ENCODE measurements at places on chromosomes 7 and 10. TPM values are rescaled to one million over a fixed set of nuclear protein-coding genes. Genes with fewer than 3 reads are reported as not detected.

The ACBD7 gene
- total RNA-seq = not detected

The CAMK1D gene
- total RNA-seq = 8.6 TPM

The CRHR2 gene
- not detected for total RNA-seq

The ATRNL1 gene
- 6.0 TPM for total RNA-seq

- H3K4me1 ChIP-seq = no peaks in the 10 kb centered on the region
- H3K27me3 ChIP-seq = no peaks in the 10 kb centered on the region
- DNase-seq = no peak
- H3K4me3 ChIP-seq = no peak overlapping the region
These were observed 200.6 kb downstream of the PTPRN2 start for GRCh38 chr7:158386866-158387545.

GRCh38 chr10:96400465-96400864, 41.7 kb upstream of the OPALIN start:
- no peaks in the 10 kb centered on the region for H3K36me3 ChIP-seq
- H3K4me3 ChIP-seq = no peak overlapping the region
- H3K4me1 ChIP-seq = peaks cover 7% of the 10 kb centered on the region

DNA sequence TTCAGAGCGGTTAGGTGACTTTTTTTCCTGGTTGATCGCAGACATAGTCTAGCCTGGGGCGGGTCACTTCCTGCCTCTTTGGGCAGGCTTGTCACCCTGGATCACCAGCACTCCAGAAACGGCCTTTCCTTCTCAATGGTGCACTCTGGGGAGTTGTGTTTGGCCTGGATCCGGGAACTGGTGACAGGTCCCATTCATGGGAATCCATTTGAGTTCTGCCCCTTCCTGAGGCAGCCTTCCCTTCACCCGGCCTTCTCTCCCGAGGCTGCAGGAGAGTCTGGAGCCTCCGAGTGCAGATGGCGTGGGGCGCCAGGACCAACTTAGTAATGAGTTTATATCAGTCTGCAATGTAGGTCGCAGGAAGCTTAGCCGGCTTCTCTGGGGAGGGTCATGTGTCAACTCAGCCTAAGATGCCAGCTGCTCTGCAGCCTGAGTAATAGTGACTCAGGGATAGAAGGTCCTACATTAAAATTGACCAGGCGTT, 54.2 kb downstream of the TACR2 start:
- H3K27ac ChIP-seq = peak overlapping the region; percentile 86
- H3K27me3 ChIP-seq = no peaks in the 10 kb centered on the region
- peaks cover 23% of the 10 kb centered on the region for H3K36me3 ChIP-seq
- peaks cover 58% of the 10 kb centered on the region for H3K4me1 ChIP-seq

DNA sequence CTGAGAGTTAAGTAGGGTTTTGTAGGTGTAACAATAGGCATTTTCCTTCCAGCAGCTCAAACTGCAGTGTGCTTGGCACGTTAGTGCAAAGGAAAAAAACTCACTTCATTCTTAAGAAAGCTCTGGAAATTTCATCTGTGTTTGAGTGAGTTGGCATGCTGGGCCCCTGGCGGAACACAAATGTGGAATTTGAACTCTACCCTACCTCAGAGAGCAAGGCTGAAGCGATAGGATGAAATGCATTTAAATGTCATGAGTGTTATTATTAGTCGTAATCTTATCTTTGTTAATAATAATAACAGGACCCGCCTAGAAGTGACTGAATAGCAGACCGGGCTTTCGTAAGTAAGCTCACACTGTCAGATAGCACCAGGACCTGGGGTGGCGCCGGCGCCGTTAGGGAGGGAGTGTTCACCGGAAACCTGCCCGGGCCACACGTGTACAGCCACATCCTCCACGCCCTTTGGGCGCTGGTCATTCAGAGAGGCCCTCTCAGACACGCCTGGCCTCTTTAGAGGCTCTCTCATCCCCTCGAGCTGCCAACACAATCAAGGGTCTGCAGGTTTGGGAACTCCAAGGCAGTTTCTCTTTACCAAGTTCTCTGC, 63.5 kb downstream of the GRK5 start:
- no peak for DNase-seq
- no peaks in the 10 kb centered on the region for H3K36me3 ChIP-seq
- peak overlapping the region; percentile 67 for H3K27ac ChIP-seq
- H3K4me3 ChIP-seq = peak overlapping the region; percentile 6
- no peaks in the 10 kb centered on the region for H3K27me3 ChIP-seq

- no peaks in the 10 kb centered on the region for H3K36me3 ChIP-seq
- peaks cover 50% of the 10 kb centered on the region for H3K4me1 ChIP-seq
- no peak for DNase-seq
- no peak overlapping the region for H3K4me3 ChIP-seq
- peak overlapping the region; percentile 73 for H3K27ac ChIP-seq
These were observed 61.0 kb downstream of the ITIH5 start for GRCh38 chr10:7605565-7606295.

DNA sequence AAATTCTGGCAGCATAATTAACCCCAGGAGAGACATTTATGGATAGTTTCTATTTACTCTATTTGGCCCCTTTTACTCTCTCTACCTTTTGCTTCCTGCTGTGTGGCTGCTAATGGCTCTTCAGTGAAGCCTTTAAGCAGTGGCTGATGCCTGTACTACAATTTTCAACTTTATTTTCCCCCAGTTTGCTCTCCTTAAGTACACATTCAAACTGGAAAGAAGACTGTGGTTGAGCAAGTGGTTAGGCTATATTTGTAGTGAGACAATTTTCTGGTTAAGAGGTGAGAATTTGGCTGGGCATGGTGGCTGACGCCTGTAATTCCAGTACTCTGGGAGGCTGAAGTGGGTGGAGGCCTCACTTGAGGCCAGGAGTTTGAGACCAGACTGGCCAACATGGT, 8.5 kb upstream of the RSBN1L start:
- no peak overlapping the region for H3K27ac ChIP-seq
- H3K4me3 ChIP-seq = no peak overlapping the region
- no peaks in the 10 kb centered on the region for H3K36me3 ChIP-seq
- no peaks in the 10 kb centered on the region for H3K27me3 ChIP-seq

DNA sequence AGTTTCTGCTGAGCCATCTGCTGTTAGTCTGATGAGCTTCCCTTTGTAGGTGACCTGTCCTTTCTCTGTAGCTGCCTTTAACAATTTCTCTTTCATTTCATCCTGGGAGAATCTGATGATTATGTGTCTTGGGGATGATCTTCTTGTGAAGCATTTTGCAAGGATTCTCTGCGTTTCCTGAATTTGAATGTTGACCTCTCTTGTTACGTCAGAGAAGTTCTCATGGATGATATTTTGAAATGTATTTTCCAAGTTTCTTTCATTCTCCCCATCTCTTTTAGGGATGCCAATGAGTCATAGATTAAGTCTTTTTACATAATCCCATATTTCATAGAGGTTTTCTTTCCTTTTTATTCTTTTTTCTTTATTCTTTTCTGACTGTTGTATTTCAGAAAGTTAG, 184.2 kb upstream of the BET1 start:
- no peak overlapping the region for H3K27ac ChIP-seq
- no peaks in the 10 kb centered on the region for H3K27me3 ChIP-seq
- no peak for DNase-seq
- H3K4me3 ChIP-seq = no peak overlapping the region

GRCh38 chr10:96949039-96949683, 117.1 kb downstream of the LCOR start:
- H3K36me3 ChIP-seq = no peaks in the 10 kb centered on the region
- H3K4me1 ChIP-seq = no peaks in the 10 kb centered on the region
- DNase-seq = no peak
- no peak overlapping the region for H3K4me3 ChIP-seq
- H3K27ac ChIP-seq = no peak overlapping the region

GRCh38 chr10:133168617-133169031, 8.6 kb downstream of the KNDC1 start:
- H3K27me3 ChIP-seq = peaks cover 20% of the 10 kb centered on the region
- no peaks in the 10 kb centered on the region for H3K36me3 ChIP-seq
- no peak overlapping the region for H3K27ac ChIP-seq
- H3K4me1 ChIP-seq = no peaks in the 10 kb centered on the region
- DNase-seq = peak; percentile 57

- DNase-seq = no peak
- H3K4me3 ChIP-seq = no peak overlapping the region
- no peak overlapping the region for H3K27ac ChIP-seq
- no peaks in the 10 kb centered on the region for H3K27me3 ChIP-seq
- no peaks in the 10 kb centered on the region for H3K36me3 ChIP-seq
These were observed 9.7 kb downstream of the TMEM130 start for GRCh38 chr7:98860071-98860470.

DNA sequence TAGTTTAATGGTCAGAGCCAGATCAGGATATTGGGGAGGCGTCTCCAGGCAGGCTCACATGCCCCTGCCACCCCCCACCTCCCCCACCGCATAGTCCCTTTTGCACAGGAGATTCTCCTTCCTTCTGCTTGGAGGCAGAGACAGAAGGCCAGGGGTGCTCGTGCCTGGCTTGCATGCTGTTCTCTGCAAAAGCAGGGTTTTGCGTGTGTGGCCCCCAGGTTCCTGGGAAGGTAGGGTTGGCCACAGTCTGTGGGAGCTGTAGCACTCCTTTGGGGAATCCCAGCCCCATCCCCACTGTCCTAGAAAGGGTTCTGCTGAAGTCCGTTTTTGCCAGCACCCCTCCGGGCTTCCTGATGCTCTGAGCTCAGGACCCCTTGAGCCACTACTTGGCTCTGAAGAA, 1.9 kb upstream of the TCERG1L start:
- H3K36me3 ChIP-seq = no peaks in the 10 kb centered on the region
- no peak overlapping the region for H3K4me3 ChIP-seq
- no peak for DNase-seq
- peaks cover 63% of the 10 kb centered on the region for H3K27me3 ChIP-seq
- no peak overlapping the region for H3K27ac ChIP-seq

- no peaks in the 10 kb centered on the region for H3K27me3 ChIP-seq
- DNase-seq = peak; percentile 28
- no peaks in the 10 kb centered on the region for H3K4me1 ChIP-seq
- no peak overlapping the region for H3K27ac ChIP-seq
These were observed 19.7 kb downstream of the CALML5 start for GRCh38 chr10:5479481-5480161.

GRCh38 chr10:110461530-110461929, 36.2 kb upstream of the DUSP5 start:
- no peaks in the 10 kb centered on the region for H3K4me1 ChIP-seq
- no peak overlapping the region for H3K27ac ChIP-seq
- no peak overlapping the region for H3K4me3 ChIP-seq
- no peak for DNase-seq

DNA sequence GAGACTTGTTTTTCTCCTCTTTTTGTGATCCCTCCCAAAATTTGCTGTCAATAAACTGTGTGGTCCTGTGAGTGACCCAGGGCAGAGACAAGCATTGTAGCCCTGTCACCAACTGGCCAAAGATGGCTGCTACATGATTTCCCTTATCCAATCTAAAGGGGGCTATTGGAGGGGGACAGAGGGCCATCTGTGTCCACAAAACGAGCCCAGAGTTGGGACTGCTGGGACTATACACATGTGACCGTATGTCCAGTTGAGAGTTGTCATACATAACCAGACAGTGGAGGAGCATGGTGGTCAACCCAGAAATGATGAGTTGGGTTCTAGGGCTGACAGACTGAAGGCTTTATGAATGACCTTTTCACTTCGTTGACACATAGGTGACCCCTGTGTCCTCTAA, 55.3 kb upstream of the SDK1 start:
- no peak overlapping the region for H3K27ac ChIP-seq
- no peak for DNase-seq
- no peaks in the 10 kb centered on the region for H3K36me3 ChIP-seq

GRCh38 chr10:112002206-112002605, 181.4 kb downstream of the GPAM start:
- H3K4me3 ChIP-seq = no peak overlapping the region
- H3K27me3 ChIP-seq = no peaks in the 10 kb centered on the region
- no peak overlapping the region for H3K27ac ChIP-seq
- H3K36me3 ChIP-seq = no peaks in the 10 kb centered on the region
- no peaks in the 10 kb centered on the region for H3K4me1 ChIP-seq
- no peak for DNase-seq

DNA sequence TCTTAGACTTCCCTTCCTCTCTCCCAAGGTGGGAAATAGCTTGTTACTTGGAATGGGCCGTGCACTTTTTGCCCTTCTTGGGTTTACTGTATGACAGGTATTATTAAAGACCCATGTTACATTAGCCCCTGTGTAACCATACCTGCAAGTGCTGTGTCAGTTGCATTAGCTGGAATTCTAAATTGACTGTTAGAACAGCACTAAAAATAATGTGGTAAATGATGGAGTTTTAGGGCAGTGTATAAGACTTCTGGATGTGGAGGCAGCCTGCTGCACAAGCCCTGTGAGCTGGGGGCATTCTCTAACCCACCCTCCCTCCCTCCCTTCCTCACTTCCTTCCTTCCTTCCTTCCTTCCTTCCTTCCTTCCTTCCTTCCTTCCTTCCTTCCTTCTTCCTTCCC, 52.7 kb downstream of the GALNT17 start:
- peaks cover 9% of the 10 kb centered on the region for H3K4me1 ChIP-seq
- H3K4me3 ChIP-seq = no peak overlapping the region
- no peak for DNase-seq
- H3K36me3 ChIP-seq = no peaks in the 10 kb centered on the region
- no peak overlapping the region for H3K27ac ChIP-seq

DNA sequence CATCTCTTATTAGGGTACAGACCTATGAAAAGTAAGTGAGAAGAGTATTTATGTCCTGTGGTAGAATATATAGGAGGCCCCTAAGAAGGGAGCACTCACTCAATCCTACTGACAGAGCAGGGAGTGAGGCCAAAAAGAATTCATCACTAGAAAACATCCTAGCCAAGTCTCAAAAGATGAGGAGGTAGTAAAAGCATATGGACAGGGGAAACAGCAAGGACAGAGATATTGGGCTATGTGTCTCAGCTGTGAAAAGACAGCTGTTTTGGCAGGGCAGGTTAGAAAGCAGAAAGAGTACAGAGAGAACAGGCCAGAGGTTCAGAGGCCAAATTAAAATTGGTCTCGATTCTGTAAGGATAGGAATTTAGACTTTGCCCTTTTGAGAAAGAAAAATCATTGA, 548.3 kb upstream of the ANKRD30A start:
- H3K27me3 ChIP-seq = no peaks in the 10 kb centered on the region
- H3K27ac ChIP-seq = no peak overlapping the region
- no peak overlapping the region for H3K4me3 ChIP-seq
- H3K4me1 ChIP-seq = no peaks in the 10 kb centered on the region
- DNase-seq = no peak

DNA sequence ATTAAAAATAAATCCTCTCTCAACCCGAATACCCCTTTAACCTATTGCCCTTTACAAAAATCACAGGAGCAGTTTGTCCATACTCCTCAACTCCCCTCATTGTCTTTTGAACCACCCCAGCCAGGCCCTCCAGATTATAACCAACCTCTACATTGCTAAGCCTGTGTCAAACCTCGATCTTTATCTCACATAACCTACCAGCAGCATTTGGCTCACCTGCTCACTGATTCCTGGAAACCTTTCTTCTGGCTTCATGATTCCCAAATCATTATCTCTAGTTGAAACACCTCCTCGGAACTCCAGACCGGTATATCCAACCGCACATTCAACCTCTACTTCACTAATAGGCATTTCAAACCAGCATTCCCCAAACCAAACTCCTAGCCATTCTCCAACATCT, 11.8 kb downstream of the SEC61G start:
- peaks cover 21% of the 10 kb centered on the region for H3K36me3 ChIP-seq
- no peaks in the 10 kb centered on the region for H3K4me1 ChIP-seq
- no peaks in the 10 kb centered on the region for H3K27me3 ChIP-seq
